Nasal cavity respiratory epithelium epithelial cell of viscerocranial mucosa (primary cell): ENCODE measurements at places on chromosomes 3 and 15. TPM values are rescaled to one million over a fixed set of nuclear protein-coding genes. Genes with fewer than 3 reads are reported as not detected.

Gene FSTL1
- total RNA-seq: 50.6 and 122 TPM in 2 replicates

Gene CAMKV
- total RNA-seq: not detected in 2 replicates

Gene ISLR
- not detected in 2 replicates for total RNA-seq

Gene GRIP2
- total RNA-seq: under 0.01 and 0.07 TPM in 2 replicates

Gene NANOGP8
- 0.07 TPM in 1 of 2 replicates, not detected in the other for total RNA-seq

Gene IL17RB
- under 0.01 and 0.07 TPM in 2 replicates for total RNA-seq

Gene MASP1
- under 0.01 and 0.21 TPM in 2 replicates for total RNA-seq

Gene MOBP
- not detected in 2 replicates for total RNA-seq

Gene SATB1
- total RNA-seq: 9.6 and 37.7 TPM in 2 replicates

Gene SLC6A1
- total RNA-seq: not detected in 2 replicates

Gene DNASE1L3
- 0.34 and 11.7 TPM in 2 replicates for total RNA-seq

Gene SHC4
- total RNA-seq: under 0.01 and 0.50 TPM in 2 replicates

Gene PLCL2
- 0.68 and 5.4 TPM in 2 replicates for total RNA-seq

Gene RPL22L1
- 71.6 and 143 TPM in 2 replicates for total RNA-seq

Gene POC1A
- total RNA-seq: 2.3 and 2.4 TPM in 2 replicates

Gene BMF
- 0.34 and 1.00 TPM in 2 replicates for total RNA-seq
